NCI-H187 (cell line): ENCODE measurements at places on chromosomes 2 and 18.

GRCh38 chr2:28982381-28982950 lies 1.4 kb downstream of the TOGARAM2 start:
- DNase-seq, result no peak

GRCh38 chr2:103153580-103154284 lies 391.9 kb downstream of the TMEM182 start:
- no peak for DNase-seq

DNA sequence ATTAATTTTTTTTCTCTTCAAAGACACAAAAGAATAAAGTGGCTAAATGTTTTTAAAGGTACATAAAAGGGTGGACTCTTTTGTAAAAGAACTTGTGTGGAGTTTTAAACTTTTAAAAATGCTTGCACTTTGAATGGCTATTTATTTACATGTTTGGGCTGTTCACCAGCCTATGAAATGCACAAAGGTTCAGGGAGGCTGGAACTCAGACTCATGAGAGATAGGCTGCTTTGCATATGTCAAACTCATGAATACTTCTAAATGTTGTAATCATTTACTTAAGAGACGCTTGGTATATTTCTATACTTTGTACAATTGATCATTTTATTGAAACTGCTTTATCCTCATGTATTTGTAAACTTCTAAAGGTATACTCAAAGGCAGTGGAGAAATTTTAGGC lies 79.9 kb downstream of the ZEB2 start:
- no peak for DNase-seq

- DNase-seq, result no peak
Measured at GRCh38 chr2:114368705-114369104, 73.7 kb upstream of the DPP10 start.

- no peak for DNase-seq
Measured at GRCh38 chr2:7999683-8000476, 682.0 kb upstream of the ID2 start.

- DNase-seq, result no peak
Measured at GRCh38 chr18:23563377-23564043, 22.8 kb downstream of the NPC1 start.

DNA sequence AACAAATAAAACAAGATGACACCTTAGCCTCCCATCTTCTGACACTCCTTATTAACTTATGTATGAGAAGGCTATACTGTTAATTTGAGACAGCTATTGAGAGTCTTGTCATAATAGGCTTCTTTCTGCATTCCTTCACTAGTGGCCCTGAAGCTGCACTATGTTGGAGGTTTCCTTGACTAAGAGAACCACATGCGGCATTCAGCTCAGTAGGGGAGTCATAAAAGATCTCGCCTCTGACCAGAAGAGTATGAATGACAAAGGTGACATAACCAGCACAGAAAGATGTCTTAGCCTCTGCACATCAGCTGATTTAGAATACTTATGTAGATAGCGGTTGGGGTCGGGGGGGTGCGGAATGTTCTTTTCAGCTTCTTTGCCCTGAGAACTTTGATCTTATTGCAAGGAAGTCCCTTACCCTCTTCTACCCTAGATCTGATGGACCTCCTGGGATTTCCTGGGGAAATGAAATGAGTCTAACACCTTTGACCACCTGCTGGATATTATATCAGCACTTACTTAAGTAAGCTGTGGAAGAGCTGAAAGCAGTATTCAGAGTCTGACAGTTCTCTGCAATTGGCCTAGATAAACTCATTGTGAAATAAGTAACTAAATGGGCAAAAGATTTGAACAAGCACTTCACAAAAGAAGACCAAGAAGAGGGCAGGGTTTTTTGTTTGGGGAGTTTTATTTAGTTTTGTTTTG lies 24.2 kb downstream of the RBM45 start:
- DNase-seq, result no peak

- DNase-seq, result no peak
Measured at GRCh38 chr2:118061135-118061955, 26.9 kb upstream of the INSIG2 start.
